Cardiac septum (tissue), 1 donor: ENCODE measurements at places on chromosomes 16 and 17. TPM values are rescaled to one million over a fixed set of nuclear protein-coding genes. Genes with fewer than 3 reads are reported as not detected.

The ENPP7 gene
- not detected for total RNA-seq

The DUXB gene
- total RNA-seq = not detected

The FAM20A gene
- 14.7 TPM for total RNA-seq

The SLC13A2 gene
- total RNA-seq = not detected

The HOXB4 gene
- 1.6 TPM for total RNA-seq

The CACNG3 gene
- not detected for total RNA-seq

DNA sequence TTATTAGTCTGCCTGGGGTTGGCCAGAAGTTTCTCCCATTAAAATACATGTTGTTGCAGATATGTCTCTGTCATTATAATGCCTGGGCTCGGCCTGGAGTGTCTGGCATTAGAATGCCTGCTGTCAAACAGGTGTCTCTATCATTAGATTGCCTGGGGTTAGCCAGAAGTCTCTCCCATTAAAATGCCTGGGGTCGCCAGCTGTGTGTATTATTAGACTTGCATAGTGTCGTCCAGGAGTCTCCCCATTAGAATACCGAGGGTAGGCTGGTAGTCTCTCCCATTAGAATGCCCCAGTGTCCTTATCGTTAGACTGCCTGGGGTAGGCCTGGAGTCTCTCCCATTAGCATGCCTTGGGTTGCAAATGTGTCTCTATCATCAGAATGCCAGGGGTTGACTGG is 2270.8 kb downstream of the TP53TG3F start:
- no peak for DNase-seq

DNA sequence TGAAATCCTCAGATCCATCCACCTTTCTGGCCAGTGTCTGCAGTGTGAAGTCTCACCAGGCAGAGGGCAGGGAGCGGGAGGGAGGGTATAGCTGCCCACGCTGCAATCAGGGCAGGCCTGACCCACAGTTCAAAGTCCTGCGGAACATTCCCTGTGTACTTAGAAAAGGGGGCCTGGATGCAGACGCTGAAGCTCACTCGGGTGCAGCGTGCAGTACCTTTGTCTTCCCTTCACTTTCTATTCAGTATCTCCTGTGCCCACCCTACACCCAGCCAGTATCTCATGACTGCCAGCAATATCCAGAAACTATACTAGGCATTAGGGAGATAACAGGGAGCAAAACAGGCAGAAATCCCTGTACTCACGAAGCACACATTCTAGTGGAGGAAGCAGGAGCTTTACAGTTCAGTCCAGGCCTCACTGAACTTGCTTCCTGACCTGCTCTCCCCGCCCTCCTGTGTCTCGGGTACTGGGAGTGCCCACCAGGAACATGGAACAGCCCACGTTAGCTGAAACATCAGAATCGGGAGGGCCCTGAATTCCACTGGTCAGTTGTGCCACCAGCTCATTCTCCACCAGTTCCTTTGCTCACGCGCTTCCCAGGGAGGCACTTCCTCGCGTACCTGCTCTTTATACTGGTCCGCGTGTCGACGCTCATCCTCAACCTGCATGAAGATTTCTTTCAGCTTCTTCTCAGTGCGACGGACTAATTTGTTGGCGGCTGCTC is 42.2 kb downstream of the NDEL1 start:
- no peak for DNase-seq

DNA sequence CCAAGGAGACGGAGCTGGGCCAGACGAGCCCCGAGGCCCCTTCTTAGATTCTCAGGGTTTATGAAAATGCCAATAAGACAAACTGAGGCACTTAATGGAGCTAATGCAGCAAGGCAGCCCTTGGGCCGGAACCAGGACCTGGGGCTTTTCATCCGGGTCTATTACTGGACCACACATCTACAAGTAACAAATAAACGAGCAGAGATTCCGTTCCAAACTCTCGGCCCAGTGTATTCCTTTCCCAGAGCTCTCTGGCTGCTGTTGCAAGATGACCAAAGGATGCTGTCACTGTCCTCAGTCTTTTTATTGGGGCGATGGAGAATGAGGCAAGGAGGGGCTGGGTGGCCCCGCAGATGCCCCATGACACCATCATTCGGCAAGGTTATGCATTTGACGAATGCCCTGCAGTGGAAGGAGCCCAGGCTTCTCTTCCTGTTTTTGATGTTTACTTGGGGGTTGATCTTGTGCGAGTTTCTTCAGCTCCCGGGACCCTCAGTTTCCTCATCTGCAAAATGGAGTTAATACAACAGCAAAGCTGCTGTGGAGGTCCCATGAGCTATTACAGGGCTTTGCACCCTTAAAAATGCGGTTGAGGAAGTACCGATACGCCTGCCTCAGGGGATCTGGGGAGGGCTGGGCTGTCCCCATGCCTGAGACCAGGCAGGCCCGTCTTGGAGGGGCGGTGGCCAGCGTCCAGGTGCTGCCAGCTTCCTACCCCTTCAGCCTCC is 1.1 kb upstream of the NTN1 start:
- DNase-seq = no peak

GRCh38 chr17:21243516-21244303 is 9.5 kb downstream of the NATD1 start:
- no peak for DNase-seq

GRCh38 chr17:71202449-71202848 is 918.4 kb upstream of the SOX9 start:
- DNase-seq = no peak

GRCh38 chr16:84599521-84600202 is 18.2 kb downstream of the COTL1 start:
- peak; percentile 88 for DNase-seq

GRCh38 chr16:1262846-1263221 is 7.0 kb downstream of the TPSD1 start:
- DNase-seq = no peak

DNA sequence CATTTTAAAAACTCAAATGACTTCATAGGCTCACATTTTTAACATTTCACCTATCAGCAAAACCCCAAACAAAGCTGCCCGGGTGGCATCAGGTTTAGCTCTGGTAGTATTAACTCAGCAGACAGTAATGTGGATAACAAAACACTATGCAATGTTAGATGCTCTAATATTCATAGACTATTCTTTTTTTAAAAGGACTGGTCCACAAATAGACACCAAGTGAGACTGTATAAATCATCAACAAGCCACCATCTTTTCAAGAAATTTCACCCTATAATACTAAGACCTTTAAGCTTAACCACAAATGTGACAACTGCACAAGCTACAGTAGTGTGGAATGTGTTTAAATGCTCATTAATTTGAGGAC is 20.2 kb downstream of the SNN start:
- no peak for DNase-seq

- DNase-seq = peak; percentile 88
These were observed 37.0 kb upstream of the ZNF750 start for GRCh38 chr17:82876602-82877379.

GRCh38 chr16:88951989-88952388 is 25.0 kb downstream of the CBFA2T3 start:
- DNase-seq = no peak

GRCh38 chr16:85768199-85768598 is 17.3 kb upstream of the C16orf74 start:
- no peak for DNase-seq

DNA sequence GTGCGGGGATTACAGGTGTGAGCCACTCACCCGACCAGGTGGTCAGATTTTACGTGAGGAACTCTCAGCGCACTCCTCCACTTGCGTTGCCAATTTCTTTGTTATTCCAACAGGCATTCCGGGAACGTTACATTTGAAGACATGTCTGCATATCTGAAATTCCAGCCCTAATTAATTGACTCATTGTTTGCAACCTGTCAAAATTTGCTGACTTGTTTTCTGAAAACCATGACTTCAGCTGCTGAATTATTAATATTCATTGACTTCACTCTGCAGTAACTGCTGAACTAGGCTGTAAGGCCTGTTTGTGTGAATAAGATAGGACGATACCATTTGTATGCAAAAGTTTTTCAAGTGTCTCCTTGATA is 16.6 kb downstream of the G6PC1 start:
- DNase-seq = no peak
